WERI-Rb-1 (cell line): ENCODE measurements at places on chromosomes 11 and 22.

DNA sequence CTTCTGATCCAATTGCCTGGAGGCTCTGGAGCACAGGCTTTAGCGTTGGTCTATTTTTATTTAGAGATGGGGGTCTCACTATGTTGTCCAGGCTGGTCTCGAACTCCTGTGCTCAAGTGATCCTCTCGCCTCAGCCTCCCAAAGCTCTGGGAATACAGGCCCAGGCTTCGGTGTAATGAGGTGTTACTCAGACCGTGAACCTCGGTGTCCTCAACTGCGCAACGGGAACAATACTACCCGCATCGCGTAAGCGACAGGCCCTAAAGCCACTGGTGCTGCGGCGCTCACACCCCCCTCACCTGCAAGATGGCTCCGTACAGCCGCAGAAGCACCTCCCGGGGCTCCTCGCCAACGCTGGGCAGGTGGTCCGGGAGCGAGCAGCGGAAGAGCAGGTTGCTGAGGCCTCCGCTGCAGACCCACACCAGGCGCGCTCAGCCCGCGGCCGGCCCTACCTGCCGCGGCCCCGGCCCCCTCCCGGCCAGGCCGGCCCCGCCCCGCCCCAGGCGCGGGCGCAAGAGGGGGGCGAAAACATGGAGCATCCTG is 628 bp downstream of the CHKB start:
- DNase-seq: no peak

GRCh38 chr11:32751381-32751780 is 43.1 kb downstream of the CCDC73 start:
- DNase-seq: peak; percentile 14

- no peak for DNase-seq
Measured at GRCh38 chr11:28539239-28540030, 431.2 kb downstream of the METTL15 start.

- DNase-seq: no peak
Measured at GRCh38 chr11:128232588-128232987, 354.8 kb downstream of the ETS1 start.

GRCh38 chr22:29080106-29080975 is 7.5 kb downstream of the KREMEN1 start:
- peak; percentile 27 for DNase-seq

DNA sequence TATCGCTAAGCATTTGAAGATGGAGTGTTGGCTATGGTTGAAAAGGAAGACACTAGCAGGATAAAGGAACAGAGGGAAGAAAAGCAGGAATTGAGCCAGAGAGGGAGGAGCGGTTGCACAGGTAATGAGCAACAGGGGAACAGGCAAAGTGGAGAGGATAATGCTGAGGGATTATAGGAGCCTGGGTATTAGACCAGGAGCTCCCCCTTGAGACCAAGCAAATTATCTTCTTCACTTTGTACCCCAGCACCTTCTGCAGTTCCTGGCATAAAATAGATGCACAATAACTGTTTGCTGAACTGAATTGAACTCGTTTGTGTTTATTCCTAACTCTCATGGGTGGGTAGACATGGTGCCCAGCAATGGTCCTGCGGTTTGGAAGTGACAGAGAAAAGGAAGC is 54.6 kb upstream of the OR5P2 start:
- DNase-seq: no peak

DNA sequence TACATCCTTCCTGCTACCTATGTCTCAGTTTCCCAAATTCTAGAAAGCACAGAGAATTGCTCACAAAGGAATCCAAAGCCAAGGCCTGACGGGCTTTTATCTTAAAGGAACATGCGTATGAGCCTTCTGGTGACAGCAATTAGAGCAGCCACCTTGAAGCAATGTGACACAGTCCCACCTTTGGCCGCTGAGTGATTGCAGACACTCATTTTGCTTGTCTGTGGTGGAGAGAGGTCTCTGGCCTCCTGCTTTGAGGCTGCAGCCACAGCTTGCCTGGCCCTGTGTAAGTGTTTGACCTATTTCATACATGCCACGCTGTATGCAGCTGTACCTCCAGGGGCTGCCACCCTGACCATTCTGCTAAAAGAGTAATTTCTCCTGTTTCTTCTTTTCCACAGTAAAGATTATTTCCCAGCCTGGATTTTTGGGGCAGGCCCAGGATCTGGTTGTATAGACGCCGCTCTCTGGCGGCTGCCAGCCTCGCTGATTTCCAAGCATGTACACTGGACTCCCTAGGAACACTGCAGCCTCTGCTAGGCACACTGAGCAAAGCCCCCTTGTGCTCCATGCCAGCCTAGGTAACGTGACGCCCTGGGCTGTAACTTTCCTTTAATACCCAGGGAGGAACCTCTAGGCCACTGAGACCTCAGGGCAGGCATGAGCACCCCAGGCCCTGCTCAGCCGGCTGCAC is 1.1 kb upstream of the TMA7B start:
- DNase-seq: no peak

GRCh38 chr11:20097319-20098221 is 62.7 kb downstream of the DBX1 start:
- no peak for DNase-seq

GRCh38 chr11:34583818-34584217 is 37.1 kb upstream of the EHF start:
- DNase-seq: no peak

- DNase-seq: no peak
Measured at GRCh38 chr11:86138958-86139357, 70.1 kb upstream of the PICALM start.

DNA sequence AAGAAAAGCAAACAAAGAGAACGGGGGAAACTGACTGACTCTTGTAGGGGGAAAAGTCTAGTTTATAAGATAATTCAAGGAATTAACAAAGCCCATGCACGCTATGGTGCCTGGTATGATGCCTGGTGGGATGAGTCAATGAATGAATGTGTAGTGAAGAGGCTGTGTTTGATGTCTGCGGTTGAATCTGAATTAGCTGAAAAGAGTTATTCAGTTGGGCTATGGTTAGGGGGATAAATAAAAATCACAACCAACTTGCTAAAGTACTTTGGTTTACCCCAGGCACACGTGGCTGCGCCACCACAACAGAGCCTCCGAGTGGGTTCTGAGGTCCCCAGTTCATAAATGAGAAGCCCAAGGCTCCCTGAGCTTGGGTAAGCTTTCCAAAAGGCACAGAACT is 369.3 kb upstream of the SYN3 start:
- no peak for DNase-seq

DNA sequence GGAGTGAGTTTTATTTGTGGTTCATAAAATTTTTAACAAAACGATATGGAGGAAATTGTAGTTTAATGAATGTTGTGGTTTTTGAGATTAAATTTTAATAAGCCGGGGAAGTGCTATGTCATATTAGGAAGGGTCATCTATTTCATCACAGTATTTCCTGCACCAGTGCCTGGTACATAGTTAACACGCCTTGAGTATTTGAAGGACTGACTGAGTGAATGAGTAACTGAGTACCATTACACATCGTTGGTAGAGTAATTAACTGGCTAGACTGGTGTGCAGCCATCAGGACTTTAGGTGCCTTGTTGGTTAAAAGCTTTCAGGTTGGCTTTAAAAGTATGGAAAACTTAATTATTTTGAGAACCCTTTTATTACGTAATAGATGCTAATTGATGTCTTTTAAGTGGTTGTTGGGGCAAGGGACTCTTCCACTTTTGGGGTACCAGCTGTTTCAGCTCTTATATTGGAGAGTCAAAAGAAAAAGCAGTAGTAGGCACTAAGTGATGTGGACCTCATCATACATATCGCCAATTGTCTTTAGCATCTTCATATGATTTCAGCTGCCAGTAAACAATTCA is 101.8 kb downstream of the DDX10 start:
- no peak for DNase-seq

DNA sequence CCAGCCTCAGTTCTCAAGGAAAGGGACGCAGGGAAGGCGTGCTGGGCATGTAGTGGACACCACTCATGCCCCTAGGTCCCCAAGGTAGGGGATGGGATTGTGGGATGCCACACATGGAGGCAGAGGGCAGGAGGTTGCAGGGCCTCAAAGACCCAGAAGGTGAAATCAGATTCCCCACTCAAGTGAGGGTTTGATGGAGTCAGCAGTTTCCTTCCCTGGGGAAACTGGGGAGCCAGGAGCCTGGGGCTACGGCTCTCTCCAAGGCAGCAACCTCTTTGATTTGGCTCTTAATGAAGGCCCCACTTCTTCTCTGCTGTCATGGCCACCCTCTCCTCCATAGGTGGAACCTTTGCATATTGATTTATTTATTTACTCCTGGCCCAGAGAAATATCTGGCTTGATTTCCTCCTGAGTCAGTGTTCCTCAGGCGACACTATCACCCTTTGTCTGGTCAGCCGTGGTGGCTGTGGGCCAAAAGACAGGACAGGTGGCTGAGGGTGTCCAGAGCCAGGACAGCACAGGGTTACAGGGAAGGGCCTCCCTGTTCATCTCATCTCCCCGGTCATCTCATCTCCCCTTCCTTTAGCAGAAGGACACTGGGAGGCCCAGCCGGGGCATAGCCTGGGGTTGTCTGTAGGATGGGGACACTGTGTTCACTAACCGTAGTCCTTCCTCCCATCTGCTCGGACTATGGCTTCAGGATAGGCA is 9.6 kb downstream of the GNAZ start:
- DNase-seq: no peak

GRCh38 chr11:68189082-68189481 is 24.0 kb downstream of the KMT5B start:
- no peak for DNase-seq

GRCh38 chr11:131600628-131601027 is 230.2 kb downstream of the NTM start:
- no peak for DNase-seq

GRCh38 chr11:36454941-36455631 is 55.0 kb downstream of the TRAF6 start:
- no peak for DNase-seq

DNA sequence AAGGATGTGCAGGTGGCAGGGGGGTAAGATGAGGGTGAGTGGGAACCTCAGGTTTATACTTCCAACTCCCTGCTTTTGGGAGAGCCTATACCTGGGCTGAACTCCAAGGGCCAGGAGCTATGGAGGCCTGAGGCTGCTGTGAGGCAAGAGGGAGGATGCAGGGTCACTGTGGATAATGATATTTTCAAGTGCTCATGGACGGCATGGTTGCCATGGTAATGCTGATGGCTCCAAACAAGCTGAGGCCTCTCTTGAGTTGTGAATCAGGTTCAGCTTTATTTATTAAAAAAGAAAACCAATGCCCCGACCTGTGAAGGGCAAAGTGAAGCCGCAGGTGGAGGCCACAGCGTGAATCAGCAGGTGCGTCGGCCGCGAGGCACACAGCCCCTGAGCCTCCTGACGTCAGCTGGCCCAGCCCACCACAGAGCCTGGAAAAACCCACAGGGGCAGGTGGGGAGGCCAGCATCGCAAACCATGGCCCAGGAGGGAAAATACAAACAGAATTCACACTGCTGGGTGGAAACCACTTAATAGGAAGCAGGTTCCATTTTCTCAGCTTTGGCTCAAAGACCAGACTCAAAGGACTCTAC is 17.4 kb upstream of the CREB3L1 start:
- no peak for DNase-seq

GRCh38 chr11:14248580-14248981 is 110.4 kb downstream of the RRAS2 start:
- peak; percentile 26 for DNase-seq

DNA sequence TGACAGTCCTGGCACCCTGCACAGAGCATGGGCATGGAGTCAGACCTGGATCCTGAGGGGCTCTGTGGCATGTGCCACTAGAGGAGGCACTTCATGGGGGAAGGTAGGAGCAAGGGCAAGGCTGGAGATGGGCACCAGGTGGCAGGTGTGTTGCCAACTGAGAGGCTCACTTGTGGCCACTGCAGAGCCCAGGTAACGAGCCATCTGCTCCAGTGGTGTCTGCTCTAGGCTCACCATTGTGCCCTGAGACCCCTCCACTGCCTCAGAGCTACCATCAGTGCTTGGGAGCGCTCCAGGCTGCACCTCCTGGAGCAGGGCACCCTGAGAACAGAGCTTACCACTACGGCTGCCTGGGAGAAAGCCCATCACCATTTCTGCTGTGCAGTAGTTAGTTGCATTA is 1.3 kb upstream of the ZDHHC8 start:
- no peak for DNase-seq

- no peak for DNase-seq
Measured at GRCh38 chr11:110435780-110436717, 6.3 kb downstream of the FDX1 start.

- no peak for DNase-seq
Measured at GRCh38 chr11:11267312-11267711, 85.7 kb downstream of the CSNK2A3 start.

GRCh38 chr11:20085918-20086317 is 74.4 kb downstream of the DBX1 start:
- DNase-seq: no peak

DNA sequence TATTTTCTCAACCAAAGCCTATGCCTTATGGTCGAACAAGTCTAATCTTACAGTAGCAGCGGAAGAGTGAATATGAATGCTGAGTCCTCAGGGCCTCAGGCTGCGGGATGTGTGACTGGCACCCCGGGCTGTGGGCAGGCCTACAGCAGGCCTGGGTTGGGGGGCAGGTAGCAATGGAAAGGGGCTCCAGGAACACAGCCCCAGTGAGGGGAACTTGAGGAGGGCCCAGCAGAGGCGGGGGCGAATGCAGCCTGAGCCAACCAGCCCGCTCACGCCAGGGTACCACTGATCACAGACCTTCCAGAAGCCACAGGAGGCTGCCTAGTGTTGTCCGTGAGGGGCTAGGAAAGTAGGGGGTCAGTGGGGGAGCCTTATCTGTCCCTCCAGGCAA is 11.3 kb upstream of the CD5 start:
- DNase-seq: no peak

DNA sequence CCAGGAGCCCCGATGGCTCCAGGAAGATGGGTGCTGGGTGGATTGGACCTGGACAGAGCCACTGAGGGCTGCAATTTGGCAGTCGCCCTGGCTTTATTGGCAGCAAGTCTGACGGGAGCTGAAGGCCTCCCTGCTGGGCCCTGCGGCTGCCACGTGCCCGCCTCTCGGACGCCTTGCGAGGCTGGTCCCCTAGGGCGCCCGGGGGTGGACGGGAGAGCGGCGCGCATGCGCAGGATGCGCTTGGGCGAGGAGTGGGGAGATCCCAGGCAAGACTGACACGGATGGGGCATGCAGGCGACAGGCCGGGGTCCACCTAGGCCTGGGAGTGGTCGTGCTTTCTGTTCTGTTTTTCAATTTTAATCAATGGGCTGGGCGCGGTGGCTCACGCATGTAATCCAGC is 150.0 kb downstream of the ADAMTS15 start:
- no peak for DNase-seq

DNA sequence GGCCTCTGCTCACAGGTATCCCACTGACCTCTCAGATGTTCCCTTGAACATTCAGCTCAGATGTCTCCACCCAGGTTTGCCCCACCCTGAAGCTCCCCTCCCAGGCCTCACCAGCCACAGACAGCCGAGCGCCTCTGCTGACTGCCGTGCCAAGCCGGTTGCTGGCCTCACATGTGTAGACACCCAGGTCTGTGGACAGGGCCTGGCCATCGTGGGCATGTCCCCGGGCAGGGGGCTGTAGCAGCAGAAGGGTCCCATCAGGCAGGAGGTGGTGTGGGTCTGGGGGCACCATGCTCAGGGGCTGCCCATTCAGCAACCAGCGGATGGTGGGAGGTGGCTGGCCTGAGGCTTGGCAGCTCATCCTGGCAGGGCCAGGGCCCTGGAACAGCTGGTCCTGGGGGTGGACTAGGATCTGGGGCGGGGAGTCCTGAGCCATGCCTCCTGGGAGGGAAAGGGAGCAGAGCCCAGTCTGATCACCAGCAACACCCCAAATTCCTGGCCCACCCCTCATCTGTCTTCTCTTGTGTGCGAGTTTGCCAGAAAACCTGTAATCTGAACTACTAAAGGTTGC is 759 bp downstream of the ROBO4 start:
- DNase-seq: no peak
